ENCODE measurements at places on chromosomes 1 and 21. TPM values are rescaled to one million over a fixed set of nuclear protein-coding genes. Genes with fewer than 3 reads are reported as not detected.
A peak's percentile ranks its signal among the peaks of the same experiment; 100 is the strongest.

GRCh38 chr1:8871539-8871935 lies 6.9 kb downstream of the ENO1 start:
- peaks cover 63% of the 10 kb centered on the region for H3K36me3 ChIP-seq
- peaks cover 66% of the 10 kb centered on the region for H3K4me1 ChIP-seq
- peak overlapping the region; percentile 23 for H3K27ac ChIP-seq
- DNase-seq = no peak
- no peak overlapping the region for H3K4me3 ChIP-seq
- H3K27me3 ChIP-seq = no peaks in the 10 kb centered on the region

DNA sequence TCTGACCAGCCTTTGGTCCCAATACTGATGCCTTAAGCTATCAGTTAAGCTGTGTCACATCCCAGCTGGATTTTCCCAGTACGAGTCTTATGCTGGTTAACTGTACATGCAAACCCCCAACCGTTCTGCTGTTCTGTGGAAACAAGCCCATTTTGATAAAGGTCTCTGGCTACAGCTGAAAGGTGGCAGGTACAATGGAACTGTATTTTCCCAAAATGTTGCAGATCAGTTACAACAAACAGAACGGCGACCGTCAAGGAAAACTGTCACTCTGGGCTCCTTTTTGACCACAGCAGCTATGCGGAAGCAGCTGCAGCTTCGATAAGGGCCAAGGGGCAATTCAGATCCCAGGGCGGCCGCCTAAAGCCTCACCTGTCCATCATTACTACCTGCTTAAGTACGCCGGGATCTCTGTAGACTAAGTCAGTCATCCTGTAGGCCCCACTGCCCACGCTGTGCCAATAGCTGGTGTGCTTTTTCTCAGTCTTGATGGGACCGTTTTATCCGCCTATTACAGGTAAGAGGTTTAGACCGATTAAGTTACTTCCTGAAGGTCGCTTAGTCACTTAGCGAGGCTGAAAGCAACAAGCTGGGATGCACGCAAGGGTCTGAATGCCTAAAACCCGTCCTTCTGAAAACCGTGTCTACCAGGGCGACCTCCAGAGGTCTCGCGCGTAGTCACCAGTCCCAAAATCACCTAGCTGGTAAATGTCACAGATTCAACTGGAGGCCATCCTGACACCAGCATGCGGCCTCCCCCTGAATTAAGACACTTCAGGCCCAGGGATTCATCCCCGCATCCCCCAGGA lies 11.1 kb upstream of the RAB42 start:
- DNase-seq = no peak
- no peaks in the 10 kb centered on the region for H3K27me3 ChIP-seq
- peaks cover 23% of the 10 kb centered on the region for H3K36me3 ChIP-seq
- peak overlapping the region; percentile 88 for H3K27ac ChIP-seq
- H3K4me1 ChIP-seq = peaks cover 25% of the 10 kb centered on the region

DNA sequence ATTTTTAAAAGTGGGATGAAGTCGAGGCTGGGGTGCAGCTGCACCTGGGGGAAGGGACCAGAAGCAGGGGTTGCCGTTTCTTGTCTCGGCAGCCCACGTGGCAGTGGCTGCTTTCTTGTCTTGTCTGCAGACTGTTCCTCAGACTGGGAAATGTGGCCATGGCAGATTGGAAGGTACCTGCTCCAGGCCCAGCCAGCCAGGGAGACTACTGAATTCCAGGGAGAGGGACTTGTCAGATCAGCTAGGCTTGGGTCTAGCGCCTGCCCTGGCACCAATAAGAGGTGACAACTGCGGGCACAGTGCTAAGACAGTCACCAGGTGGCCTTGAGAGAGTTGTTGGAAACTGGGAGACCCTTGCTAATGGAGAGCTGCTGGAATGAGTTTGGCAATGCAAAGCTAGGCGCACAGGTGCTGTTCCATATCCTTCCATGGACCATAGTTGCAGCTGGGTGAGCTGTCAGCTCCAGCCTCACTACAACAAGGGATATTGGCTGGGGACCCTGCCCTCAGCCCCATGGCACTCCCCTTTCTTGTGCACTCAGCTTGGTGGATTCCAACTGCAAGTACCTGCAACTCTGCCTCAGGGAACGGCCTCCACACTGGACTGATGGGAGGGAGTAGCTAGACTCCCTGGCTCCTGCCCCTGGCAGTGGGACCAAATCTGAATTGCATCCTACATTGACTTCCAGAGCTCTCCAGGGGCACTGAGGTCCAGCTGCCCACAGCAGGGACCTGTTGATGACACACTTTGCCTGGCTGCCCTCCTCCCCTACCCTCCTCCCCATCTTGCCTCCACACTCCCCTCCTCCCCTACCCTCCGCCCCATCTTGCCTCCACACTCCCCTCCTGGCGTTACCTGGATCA lies 9.9 kb upstream of the IL22RA1 start:
- H3K36me3 ChIP-seq = no peaks in the 10 kb centered on the region
- H3K4me3 ChIP-seq = no peak overlapping the region
- H3K27ac ChIP-seq = no peak overlapping the region
- peaks cover 21% of the 10 kb centered on the region for H3K27me3 ChIP-seq
- no peak for DNase-seq
- peaks cover 12% of the 10 kb centered on the region for H3K4me1 ChIP-seq

GRCh38 chr1:97560714-97561113 lies 360.1 kb downstream of the DPYD start:
- H3K4me1 ChIP-seq = no peaks in the 10 kb centered on the region
- H3K27me3 ChIP-seq = no peaks in the 10 kb centered on the region
- H3K27ac ChIP-seq = no peak overlapping the region
- peaks cover 12% of the 10 kb centered on the region for H3K36me3 ChIP-seq
- no peak for DNase-seq

GRCh38 chr1:24463776-24464735 lies 38.6 kb upstream of the RCAN3 start:
- DNase-seq = no peak
- H3K27ac ChIP-seq = peak overlapping the region; percentile 78
- peak overlapping the region; percentile 3 for H3K4me3 ChIP-seq
- peaks cover 24% of the 10 kb centered on the region for H3K36me3 ChIP-seq
- no peaks in the 10 kb centered on the region for H3K27me3 ChIP-seq

- H3K4me1 ChIP-seq = peaks cover 34% of the 10 kb centered on the region
- H3K27ac ChIP-seq = no peak overlapping the region
- no peaks in the 10 kb centered on the region for H3K36me3 ChIP-seq
These were observed 27.4 kb upstream of the ZBTB21 start for GRCh38 chr21:42037516-42037915.

GRCh38 chr1:119853155-119853554 lies 41.9 kb upstream of the REG4 start:
- peaks cover 4% of the 10 kb centered on the region for H3K27me3 ChIP-seq
- H3K27ac ChIP-seq = no peak overlapping the region
- no peak overlapping the region for H3K4me3 ChIP-seq
- no peak for DNase-seq
- no peaks in the 10 kb centered on the region for H3K36me3 ChIP-seq

GRCh38 chr1:226884966-226885820 lies 14.8 kb downstream of the PSEN2 start:
- no peak overlapping the region for H3K4me3 ChIP-seq
- DNase-seq = no peak
- peaks cover 29% of the 10 kb centered on the region for H3K36me3 ChIP-seq
- no peaks in the 10 kb centered on the region for H3K27me3 ChIP-seq

The BEND5 gene
- 1.5 TPM for total RNA-seq

The SUSD4 gene
- not detected for total RNA-seq

The OR14A16 gene
- total RNA-seq = not detected

All from osteocyte (in vitro differentiated cells).